ENCODE measurements at places on chromosomes 7 and 10.

GRCh38 chr7:87448388-87448787, 27.1 kb downstream of the ABCB4 start:
- DNase-seq = no peak

GRCh38 chr7:11466517-11467105, 365.4 kb downstream of the THSD7A start:
- no peak for DNase-seq

DNA sequence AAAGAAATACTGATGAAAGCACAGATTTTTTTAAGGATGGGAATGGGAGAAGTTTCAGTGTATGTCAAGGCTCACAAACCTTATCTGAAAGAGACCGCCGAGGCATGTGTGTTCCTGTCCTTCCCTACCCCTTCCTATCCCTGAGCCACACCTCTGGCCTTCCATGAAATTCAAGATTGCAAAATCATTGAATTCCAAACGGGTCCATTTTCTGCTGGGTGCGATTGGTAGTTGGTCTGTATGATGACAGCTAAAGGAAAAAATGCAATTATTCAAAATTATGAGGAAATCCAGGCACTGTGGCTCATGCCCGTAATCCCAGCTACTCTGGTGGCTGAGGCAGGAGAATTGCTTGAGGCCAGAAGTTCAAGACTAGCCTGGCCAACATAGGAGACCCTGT, 170.1 kb downstream of the ARHGAP12 start:
- no peak for DNase-seq

DNA sequence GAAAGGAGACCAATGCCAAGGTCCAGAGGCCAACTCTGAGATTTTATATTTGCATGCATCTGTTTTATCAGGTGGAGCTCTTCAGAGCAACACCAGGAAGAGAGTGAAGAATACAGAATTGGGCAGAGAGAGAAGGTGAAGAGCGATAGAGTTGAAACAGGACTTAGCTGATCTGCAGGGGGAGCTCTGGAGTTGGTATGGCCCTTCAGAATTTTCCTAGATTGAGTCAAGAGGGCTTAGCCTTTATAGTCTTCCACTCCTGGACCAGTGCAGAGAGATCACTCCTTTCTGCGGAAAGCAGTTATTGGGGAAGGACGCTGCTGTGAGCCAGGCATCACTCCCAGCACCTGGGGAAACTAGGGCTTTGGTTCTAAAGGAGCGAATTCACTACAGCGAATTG, 105.0 kb upstream of the DGKB start:
- DNase-seq = no peak

DNA sequence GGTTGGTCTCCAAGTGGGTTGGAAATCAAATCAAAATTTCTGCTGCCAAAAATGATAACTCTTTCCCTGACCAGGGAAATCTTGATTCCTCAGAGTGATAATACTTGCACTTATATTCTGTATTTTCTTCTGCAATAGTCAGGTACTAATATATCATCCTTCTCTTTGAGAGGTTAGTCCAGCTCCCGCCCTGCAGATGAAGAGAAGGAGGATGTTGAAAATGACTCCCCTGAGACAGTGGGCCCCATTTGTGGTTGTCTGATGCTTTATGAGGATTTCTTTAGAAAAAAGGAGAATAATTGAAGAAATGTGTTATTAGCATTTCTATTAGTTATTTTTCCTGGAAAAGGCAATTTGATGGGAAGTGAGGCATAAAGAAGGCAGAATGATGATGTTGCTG, 213.0 kb downstream of the SEC23IP start:
- no peak for DNase-seq
